Aorta (tissue), 5 donors: ENCODE measurements at places on chromosomes 6 and 20. TPM values are rescaled to one million over a fixed set of nuclear protein-coding genes. Genes with fewer than 3 reads are reported as not detected.

DNA sequence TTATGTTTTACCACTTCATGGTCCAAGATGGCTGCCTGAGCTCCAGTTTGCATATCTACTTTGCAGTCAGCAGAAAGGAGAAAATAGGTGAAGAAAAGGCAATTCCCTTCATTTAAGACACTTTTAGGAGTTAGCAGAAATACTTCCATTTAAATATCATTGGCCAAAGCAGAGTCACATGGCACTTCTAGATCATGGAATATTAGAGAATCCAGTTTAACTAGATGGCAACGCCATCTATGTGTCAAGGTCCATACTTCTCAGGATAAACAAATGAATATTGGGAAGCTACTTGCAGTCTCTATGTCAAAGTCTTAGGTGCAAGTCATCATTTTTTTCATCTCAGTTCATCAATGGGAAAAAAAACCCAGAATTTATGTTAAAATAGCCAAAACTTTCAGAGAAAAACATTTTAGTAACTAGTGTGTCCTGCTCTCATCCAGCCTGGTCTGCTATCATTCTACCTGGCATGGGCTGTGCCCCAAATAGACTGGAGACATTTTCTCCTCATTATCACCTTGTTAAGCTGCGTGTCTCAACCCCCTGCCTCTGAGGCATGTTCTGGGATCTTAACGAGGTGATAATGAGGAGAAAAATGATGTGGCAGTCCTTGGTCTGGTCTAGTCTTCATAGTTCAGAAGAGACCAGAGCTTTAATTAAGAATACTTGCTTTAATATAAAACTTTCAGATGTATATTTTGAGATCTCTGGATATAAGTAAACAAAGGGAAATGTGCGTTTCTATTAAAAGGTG lies 227.3 kb downstream of the TBX18 start:
- no peaks in the 10 kb centered on the region for H3K4me1 ChIP-seq
- no peak for DNase-seq
- H3K27me3 ChIP-seq = no peaks in the 10 kb centered on the region
- no peak overlapping the region for H3K4me3 ChIP-seq
- H3K27ac ChIP-seq = no peak overlapping the region
- H3K36me3 ChIP-seq = no peaks in the 10 kb centered on the region

DNA sequence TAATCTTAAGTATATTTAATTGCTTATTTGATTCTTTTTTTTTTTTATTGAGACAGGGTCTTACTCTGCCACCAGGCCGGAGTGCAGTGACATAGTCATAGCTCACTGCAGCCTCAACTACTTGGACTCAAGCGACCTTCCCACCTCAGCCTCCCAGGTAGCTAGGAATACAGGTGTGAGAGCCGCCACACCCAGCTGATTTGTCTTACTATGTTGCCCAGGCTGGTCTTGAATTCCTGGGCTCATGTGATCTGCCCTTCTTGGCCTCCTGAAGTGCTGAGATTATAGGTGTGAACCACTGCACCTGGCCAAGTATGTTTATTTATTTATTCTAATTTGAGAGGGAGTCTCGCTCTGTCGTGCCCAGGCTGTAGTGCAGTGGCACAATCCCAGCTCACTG lies 38.2 kb downstream of the PTPN1 start:
- no peaks in the 10 kb centered on the region for H3K27me3 ChIP-seq
- H3K4me3 ChIP-seq = no peak overlapping the region
- peaks cover 2% of the 10 kb centered on the region for H3K4me1 ChIP-seq
- H3K36me3 ChIP-seq = no peaks in the 10 kb centered on the region

GRCh38 chr6:164570801-164571200 lies 738.6 kb downstream of the C6orf118 start:
- H3K36me3 ChIP-seq = no peaks in the 10 kb centered on the region
- no peak for DNase-seq
- H3K27ac ChIP-seq = no peak overlapping the region
- H3K4me3 ChIP-seq = no peak overlapping the region
- H3K27me3 ChIP-seq = no peaks in the 10 kb centered on the region
- no peaks in the 10 kb centered on the region for H3K4me1 ChIP-seq

GRCh38 chr6:123211777-123212545 lies 215.9 kb downstream of the CLVS2 start:
- no peak overlapping the region for H3K4me3 ChIP-seq
- no peaks in the 10 kb centered on the region for H3K4me1 ChIP-seq
- no peak for DNase-seq

- H3K4me1 ChIP-seq = no peaks in the 10 kb centered on the region
- H3K4me3 ChIP-seq = no peak overlapping the region
- H3K36me3 ChIP-seq = no peaks in the 10 kb centered on the region
- no peaks in the 10 kb centered on the region for H3K27me3 ChIP-seq
Measured at GRCh38 chr20:60237981-60238380, 279.8 kb downstream of the CDH26 start.

DNA sequence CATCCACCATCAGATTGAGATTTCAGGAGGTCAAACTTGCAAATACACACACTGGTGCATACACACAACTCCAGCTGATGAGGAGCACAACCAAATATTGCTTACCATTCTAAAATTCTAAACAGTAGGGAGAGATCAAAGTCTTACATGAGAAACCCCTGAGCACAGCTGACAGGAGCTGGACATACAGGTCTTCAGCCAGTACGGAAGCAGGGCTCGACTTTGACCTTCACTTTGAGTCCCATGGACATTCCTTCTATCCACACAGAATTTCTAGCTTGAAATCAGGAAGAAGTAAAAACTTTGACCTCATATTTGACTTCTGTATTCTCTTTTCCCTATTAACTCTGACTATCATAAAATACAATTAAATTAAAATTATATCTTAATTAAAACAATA lies 90.2 kb downstream of the PRKN start:
- no peak for DNase-seq
- no peaks in the 10 kb centered on the region for H3K36me3 ChIP-seq
- no peaks in the 10 kb centered on the region for H3K4me1 ChIP-seq
- H3K27me3 ChIP-seq = no peaks in the 10 kb centered on the region
- H3K27ac ChIP-seq = no peak overlapping the region
- H3K4me3 ChIP-seq = no peak overlapping the region

POM121L2 gene
- total RNA-seq = not detected

CCN5 gene
- 186 TPM for total RNA-seq

KCNK16 gene
- not detected for total RNA-seq
